ENCODE measurements at places on chromosomes 3 and 15.

GRCh38 chr15:101053261-101053660 is 134.1 kb downstream of the LRRK1 start:
- DNase-seq: peak; percentile 4

GRCh38 chr15:74857082-74857655 is 14.2 kb upstream of the ULK3 start:
- DNase-seq: no peak

DNA sequence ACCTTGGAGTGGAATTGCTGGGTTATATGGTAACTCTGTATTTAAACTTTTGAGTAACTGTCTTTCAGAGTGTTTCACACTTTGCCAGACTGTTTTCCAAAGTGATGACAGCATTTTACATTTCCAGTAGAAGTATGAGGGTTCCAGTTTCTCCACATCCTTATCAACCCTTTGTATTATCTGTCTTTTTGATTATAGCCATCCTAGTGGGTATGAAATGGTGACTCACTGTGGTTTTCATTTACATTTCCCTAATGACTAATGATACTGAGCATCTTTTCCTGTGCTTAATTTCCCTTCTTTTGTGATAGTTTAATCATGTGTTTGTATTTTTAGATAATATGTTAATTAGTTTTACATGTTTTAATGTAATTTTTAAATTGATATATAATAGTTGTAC is 138.1 kb upstream of the DAZL start:
- DNase-seq: no peak

GRCh38 chr3:43296565-43296964 is 10.2 kb downstream of the SNRK start:
- DNase-seq: peak; percentile 69

- no peak for DNase-seq
Observed at GRCh38 chr15:62607114-62607462, 435.5 kb upstream of the TPM1 start.

- DNase-seq: no peak
Observed at GRCh38 chr15:76575679-76576078, 239.1 kb downstream of the ISL2 start.

- no peak for DNase-seq
Observed at GRCh38 chr3:25785826-25786225, 2.6 kb upstream of the NGLY1 start.

DNA sequence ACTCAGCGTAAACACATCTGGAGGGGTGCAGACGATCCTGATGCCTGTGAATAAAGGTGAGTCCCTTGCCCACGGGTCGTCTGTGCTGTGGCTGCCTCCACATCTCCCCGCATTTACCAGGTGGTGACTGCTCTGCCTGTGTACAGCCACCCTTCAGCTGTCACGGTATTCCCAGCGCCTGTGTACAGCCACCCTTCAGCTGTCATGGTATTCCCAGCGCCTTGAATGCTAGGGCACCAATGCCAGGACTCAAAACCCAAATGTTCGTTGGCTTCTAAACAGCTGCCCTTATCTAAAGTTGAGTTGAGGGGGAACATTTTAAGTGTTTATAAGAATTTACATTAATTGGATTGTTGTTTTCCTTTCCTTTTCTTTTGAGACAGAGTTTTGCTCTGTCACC is 27.4 kb downstream of the MAP6D1 start:
- no peak for DNase-seq

GRCh38 chr3:170277833-170278580 is 55.8 kb downstream of the PRKCI start:
- no peak for DNase-seq

GRCh38 chr3:58524326-58524888 is 12.6 kb downstream of the ACOX2 start:
- no peak for DNase-seq

DNA sequence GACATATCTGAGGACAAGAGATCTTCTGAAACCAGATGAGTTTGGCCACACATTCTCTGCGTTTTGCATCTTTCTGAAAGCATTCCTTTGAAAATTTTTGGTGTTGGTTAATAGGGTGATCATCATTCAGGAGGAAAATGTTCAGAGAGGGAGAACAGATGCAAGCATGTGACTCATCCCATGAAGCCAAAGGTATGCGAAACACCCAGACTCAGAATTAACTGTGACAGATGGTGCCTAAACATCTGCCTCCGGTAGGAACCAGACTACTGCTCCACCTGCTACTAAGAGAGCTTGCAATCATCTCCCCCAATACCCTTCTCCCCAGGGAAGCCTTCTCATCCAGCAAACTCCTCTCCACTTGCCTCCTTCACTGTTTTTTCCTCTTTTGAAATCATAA is 46.2 kb downstream of the TRIM69 start:
- no peak for DNase-seq

DNA sequence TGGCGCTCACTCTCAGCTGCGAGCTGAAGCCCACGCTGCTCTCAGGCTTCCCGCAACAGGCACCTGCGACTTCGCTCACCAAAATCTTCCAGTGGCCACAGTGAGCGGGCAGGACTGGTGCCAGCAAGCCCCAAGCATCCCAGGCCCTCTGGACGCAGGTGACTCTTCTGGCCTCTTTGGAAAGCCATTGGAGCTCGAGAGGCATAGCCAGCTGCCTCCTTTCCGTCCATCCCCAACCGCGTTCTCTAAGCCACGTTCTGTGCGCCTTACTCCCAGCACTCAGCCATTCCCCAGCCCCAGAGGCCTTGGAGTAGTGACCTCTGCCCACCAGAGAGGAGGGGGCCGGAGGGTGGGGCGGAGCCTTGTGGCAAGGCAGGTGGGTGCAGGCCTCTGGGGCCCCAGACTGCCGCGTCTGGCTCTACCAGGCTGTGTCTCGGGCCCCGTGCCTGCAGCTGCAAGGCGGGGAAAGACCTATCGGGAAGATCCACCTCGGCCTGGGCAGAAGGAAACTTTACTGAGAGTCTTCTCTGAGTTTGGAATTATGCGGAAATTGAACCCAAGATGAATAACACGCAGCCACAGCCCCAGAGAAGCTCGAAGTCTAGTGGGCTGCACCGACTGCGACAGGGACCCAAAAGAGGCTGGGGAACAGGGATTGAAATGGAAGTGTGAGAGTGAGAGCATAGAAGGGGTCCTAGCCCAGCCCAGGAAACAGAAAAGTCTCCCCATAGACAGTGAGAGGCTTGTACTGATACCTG is 3.6 kb upstream of the SOX14 start:
- DNase-seq: no peak

GRCh38 chr3:146125951-146126350 is 35.0 kb downstream of the PLOD2 start:
- DNase-seq: no peak

- no peak for DNase-seq
Observed at GRCh38 chr3:168859574-168859973, 763.9 kb upstream of the GOLIM4 start.

GRCh38 chr3:101513419-101513986 is 491 bp upstream of the SENP7 start:
- DNase-seq: no peak

GRCh38 chr15:38733331-38733730 is 168.7 kb upstream of the RASGRP1 start:
- no peak for DNase-seq

- peak; percentile 63 for DNase-seq
Observed at GRCh38 chr3:192444096-192444790, 283.1 kb downstream of the FGF12 start.

GRCh38 chr15:69903470-69904469 is 193.9 kb downstream of the TLE3 start:
- no peak for DNase-seq

DNA sequence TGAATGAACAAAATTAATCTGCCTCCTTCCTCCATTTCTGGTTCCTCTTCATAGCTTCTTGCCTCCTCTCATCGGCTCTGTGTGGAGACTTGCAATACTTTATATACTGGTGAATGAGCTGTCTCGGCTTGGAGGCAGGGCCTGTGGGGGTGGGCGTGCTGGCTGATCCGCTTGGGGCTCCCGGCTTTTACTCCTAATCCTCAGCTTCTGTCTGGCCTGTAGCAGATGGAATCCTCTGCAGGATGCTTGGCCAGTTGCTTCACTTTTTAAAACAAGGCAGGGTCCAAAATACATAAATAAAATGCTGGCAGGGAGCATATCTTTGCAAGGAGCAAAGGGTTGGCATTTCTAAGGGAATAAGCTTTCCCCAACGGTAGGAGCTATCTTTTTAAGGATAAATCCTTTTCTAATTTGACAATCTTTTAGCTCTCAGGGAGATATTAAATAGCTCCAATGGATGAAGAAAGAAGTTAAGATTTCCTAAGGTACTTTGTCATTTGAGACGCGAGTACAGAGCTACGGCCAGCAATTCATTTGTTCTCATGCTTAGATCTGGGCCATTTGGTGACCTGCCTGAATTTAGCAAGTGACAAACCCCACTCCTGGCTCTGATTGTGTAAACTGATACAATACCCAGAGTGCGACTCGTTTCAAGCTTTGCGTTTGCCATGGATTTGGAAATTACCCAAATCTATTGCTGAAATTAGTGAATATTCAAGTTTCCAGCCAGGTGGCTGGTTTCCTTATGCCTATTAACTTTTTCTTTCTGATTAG is 18.9 kb downstream of the SV2B start:
- no peak for DNase-seq

GRCh38 chr3:34323517-34323916 is 525.1 kb downstream of the PDCD6IP start:
- no peak for DNase-seq

DNA sequence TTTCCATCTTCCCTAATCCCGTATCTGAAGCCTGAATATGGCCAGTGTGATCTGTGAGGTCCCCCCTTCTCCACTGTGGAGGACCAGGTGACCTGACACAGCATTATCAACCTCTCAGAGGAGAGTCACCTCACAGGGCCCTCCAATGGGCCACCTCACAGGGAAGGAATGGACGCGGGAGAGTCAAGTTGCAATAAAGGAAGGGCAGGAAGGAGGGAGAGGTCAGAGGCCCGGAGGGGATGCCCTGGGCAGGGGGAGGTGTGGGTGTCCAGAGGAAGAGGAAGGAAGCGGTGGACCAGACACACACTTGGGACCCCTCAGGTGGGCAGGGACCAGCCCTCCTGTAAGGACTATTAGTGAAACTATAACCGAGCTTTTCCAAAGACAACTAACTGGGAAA is 14.6 kb upstream of the LRRC15 start:
- DNase-seq: no peak

- DNase-seq: no peak
Observed at GRCh38 chr15:30978328-30978727, 13.1 kb downstream of the MTMR10 start.

- no peak for DNase-seq
Observed at GRCh38 chr15:54506977-54507524, 528.8 kb downstream of the UNC13C start.

GRCh38 chr3:102265720-102266119 is 169.1 kb upstream of the ZPLD1 start:
- DNase-seq: no peak

DNA sequence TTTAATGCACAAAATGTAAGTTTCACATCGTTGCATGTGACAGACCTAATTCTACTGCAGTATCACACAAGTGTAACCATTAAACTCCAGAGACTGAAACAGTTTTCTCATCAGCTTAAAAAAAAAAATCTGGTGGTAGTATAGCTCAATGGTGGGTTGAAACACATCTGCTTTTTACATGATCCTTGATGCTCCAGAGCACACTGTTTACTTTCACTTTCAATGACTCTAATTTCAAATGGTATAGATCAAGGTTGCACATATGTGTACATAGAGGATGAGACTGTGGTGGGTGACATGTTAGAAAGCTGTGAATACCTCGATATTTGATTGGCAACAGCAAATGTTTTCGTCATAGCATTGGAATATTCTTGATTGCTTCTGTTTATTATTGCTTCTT is 22.4 kb downstream of the MCTP2 start:
- no peak for DNase-seq

DNA sequence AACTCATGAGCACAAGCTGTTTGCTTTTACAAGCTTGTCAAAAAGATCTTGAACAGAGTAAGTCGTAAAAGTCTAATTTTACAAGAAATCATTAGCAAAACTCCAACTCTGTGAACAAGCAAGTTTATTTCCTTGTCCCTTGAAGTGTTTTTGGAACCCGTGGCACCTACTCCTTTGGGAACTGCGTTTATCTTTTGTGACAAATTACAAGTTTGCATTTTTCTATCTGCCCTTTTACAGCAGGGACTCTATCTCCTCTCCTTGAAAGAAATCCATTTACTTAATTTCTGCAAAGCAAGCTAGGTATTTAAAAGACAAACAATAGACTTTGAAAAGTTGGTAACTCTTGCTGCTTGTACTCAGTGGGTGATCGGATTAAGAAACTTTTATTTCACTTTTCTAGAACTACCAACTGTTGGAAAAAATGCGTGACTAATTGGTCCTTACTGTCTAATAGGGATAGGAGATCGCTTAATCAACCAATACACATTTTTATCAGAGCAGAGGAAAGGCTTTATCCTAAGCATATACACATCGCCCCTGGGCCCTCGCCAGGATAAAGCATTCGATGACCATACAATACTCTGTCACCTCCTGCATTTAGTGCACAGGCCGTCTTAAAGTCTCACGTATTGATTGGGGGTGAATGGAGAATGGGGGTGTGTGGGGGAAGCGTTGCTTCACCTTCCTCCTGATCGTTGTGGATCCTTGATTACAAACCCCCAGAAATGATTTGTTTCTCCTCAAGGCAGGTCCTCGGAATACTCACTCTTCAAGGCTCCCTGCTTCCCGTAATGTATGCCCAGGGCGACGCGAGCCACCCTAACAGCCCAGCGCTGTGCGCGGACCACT is 1.7 kb downstream of the PRTG start:
- no peak for DNase-seq

DNA sequence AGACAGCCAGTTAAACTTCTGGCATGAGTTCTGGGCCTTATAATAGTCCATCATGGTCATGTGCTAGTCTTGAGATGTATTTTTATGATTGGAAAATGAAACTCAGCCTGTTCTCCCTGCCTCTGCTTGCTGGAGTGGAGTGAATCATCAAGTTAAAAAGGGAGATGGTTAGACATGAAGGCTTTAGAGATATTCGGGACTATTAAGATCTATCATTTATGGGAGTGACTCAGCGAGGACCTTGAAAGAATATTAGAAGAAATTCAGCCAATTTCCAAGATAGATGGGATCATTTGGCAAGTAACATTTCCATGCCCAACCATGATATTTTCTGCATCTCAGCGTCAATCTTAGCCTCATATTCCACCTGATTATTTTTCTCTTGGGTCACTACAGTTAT is 79.8 kb downstream of the AGBL1 start:
- no peak for DNase-seq

DNA sequence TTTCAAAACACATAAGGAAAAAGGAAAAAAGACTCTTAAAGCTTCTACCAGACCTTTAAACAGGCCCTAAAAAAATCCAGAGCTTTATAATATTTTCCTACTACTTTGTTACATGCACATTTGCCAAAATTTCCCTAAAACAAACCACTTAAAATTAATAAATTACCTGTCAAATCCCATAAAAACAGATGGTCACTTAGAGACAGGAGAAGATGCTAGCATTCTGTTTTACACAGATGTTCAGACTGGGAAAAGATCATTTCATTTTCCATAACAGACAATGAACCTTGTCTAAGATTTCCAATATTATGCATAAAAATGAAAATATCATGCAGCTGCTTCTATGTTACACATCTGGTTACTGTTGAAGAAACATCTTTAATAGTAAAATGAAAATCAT is 66.6 kb downstream of the SUCLG2 start:
- no peak for DNase-seq
